Activated T-helper 2 cell treated with anti-CD3 and anti-CD28 coated beads, Interferon-gamma antibody, Interleukin-2, Interleukin-4, amounts not matched to agents 10 μg/mL and 5 μg/mL and 100 μg/mL, durations not matched to agents 14 hours and 24 hours and 36 hours (primary cell): ENCODE measurements at places on chromosomes 6 and 20.
A peak's percentile ranks its signal among the peaks of the same experiment; 100 is the strongest.

GRCh38 chr6:9136141-9136822 is 700.9 kb upstream of the SLC35B3 start:
- no peaks in the 10 kb centered on the region for H3K36me3 ChIP-seq
- H3K27me3 ChIP-seq = no peaks in the 10 kb centered on the region
- H3K4me3 ChIP-seq = no peak overlapping the region
- no peaks in the 10 kb centered on the region for H3K4me1 ChIP-seq
- DNase-seq = no peak

DNA sequence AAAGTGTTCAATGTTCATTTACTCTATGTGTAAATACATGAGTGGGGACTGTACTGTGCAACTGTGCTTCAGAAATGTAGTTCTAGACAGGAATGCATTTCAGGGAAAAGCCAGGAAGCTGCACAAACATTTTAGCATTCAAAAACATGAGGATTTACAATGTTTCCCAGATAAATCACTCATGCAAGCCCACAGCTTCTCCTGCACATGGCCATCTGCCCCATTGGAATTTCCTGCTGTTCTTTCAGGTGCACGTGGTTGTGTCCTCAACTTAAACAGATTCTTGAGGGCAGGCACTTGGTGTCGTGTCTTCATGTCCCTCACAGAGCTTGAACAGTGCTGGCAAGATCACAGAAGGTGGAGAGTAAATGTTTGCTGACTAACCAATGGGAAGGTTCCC is 101.5 kb downstream of the UNC5CL start:
- no peaks in the 10 kb centered on the region for H3K4me1 ChIP-seq
- H3K4me3 ChIP-seq = no peak overlapping the region
- peaks cover 18% of the 10 kb centered on the region for H3K27me3 ChIP-seq
- H3K27ac ChIP-seq = no peak overlapping the region
- DNase-seq = no peak
- H3K36me3 ChIP-seq = no peaks in the 10 kb centered on the region

DNA sequence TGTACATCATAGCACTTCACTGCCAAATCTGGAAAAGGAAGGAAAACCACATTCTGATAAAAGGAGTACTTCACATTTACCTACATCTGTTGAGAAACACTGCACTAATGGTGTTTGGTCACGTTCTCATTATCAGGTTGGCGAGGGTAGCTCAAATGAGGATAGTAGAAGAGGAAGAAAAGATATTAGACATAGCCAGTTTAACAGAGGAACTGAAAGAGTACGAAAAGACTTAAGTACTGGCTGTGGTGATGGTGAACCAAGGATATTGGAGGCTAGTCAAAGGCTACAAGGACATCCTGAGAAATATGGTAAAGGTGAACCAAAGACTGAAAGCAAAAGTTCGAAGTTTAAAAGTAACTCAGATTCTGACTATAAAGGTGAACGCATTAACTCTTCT is 32.0 kb upstream of the GJA10 start:
- DNase-seq = no peak
- peak overlapping the region; percentile 1 for H3K4me3 ChIP-seq
- no peaks in the 10 kb centered on the region for H3K27me3 ChIP-seq
- peaks cover 81% of the 10 kb centered on the region for H3K36me3 ChIP-seq

DNA sequence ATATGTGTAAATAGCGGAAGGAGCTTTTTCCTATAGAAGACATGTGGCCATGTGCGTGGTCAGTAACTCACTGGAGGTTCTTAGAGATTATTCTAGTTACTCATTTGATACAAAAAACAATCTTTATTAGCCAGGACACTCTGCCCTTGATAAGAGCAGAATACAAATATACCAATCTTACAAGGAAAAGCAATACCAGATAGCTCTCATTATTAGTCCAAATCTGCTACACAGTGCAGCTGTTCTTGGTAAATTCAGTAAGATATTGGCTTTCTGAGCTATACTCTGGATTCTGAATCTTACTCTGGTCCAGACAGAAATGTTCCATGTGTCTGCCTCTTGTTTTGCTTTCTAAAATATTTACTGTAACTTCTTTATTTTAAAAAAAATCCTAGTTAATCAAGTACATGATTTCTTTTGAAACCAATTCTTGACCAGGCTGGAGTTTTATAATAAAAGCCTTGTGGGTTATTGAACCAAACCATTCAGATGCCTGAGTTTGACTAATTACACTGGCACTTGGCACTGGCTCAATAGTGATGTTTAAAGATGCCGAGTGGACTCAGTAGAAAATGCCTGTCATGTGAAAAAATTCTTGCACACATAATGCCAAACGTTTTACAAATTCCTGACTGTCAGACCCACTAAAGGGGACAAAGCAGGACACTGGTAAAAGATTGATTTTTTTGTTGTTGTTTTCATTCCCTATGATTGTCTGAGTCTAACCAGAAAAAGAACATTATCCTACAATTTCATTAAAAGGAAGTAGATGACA is 242.8 kb upstream of the TCF21 start:
- no peak overlapping the region for H3K4me3 ChIP-seq
- no peaks in the 10 kb centered on the region for H3K27me3 ChIP-seq
- no peaks in the 10 kb centered on the region for H3K4me1 ChIP-seq
- no peak overlapping the region for H3K27ac ChIP-seq
- no peaks in the 10 kb centered on the region for H3K36me3 ChIP-seq
